Nucleus accumbens (tissue), 56 donors: ENCODE measurements at places on chromosomes 3 and 15.

DNA sequence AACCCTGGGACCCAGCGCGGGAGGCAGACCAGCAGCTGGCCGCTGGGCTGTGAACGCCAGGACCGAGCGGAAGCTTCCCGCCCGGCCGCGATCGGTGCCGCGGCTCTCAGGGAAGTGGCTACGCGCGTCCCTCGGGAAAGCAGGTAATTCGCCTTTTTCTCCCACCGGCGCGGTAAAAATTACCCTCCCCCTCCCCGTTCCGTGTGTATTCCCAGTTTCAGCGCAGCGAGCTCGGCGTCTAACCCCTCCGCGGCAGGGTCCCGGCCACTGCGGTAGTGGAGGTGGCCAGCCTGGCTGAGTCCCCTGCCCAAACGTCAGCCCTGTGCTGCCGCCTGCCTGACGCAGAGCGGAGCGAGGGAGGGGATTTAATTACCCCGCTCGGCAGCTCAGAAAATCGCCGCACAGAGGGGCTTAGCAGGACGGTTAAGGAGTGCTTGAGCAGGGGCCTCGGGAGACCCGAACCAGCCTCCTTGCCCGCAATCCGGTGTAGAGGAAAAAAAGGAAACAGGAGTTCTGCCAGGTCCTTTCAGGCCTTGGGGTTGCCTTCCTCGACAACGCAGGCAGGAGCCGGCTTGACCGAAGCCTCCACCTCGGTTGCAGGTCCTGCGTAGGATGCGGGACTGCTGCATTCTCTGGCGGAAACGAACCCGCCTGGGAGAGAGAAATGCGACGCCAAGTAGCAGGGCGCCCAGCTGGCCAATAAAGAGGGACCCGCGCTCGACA lies 2.9 kb downstream of the GATA2 start:
- no peak for DNase-seq

DNA sequence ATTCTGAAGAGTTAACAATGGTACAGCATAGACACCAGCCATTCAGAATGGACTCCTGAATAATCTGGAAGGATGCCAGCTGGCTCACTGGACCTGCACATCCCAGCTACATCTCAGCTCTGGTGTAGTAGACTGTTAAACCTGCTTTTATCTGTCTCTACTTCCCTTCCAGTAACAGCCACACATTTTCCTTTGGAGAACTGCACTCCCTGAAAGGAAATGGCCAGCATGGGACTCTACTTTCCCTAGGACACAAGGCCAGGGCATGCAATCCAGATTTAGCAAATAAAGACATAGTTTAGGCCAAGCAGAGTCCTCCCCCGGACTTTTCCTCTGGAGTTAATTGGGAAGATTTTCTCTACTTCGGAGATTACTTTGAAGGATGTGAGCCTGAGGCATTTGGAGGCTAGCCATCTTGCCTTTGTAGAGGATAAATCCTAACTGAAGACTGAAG lies 82.7 kb upstream of the TCF12 start:
- no peak for DNase-seq

DNA sequence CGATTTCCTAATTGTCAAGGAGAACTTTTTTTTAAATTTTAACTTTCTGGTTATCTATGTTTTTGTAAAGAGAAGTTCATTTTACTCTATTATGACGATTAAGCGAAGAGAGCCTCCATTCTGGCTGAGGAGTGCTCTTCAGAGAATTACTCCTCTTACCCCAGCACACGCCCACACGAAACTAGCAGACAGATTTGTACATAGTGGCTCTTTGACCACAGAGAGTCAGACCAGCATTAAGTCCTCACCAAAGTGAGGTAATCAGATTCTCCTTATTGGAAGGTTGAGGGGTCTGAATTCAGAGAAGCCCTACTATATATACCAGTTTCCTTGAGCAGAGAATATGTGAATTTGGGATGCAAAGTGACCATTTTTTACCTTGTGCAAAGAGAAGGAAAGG lies 204.8 kb upstream of the TSC22D2 start:
- DNase-seq, result no peak

GRCh38 chr15:25065876-25066275 lies 111.1 kb downstream of the SNRPN start:
- no peak for DNase-seq

- peak; percentile 83 for DNase-seq
Observed at GRCh38 chr3:38005076-38006020, 14.8 kb downstream of the VILL start.

- no peak for DNase-seq
Observed at GRCh38 chr3:29335943-29336342, 55.1 kb downstream of the RBMS3 start.

- DNase-seq, result no peak
Observed at GRCh38 chr3:156981005-156981404, 154.9 kb downstream of the LEKR1 start.

GRCh38 chr3:104578558-104578957 lies 788.2 kb upstream of the ALCAM start:
- no peak for DNase-seq

- DNase-seq, result no peak
Observed at GRCh38 chr3:55204417-55204816, 276.6 kb upstream of the LRTM1 start.

GRCh38 chr15:67715170-67715569 lies 110.1 kb upstream of the SKOR1 start:
- no peak for DNase-seq

DNA sequence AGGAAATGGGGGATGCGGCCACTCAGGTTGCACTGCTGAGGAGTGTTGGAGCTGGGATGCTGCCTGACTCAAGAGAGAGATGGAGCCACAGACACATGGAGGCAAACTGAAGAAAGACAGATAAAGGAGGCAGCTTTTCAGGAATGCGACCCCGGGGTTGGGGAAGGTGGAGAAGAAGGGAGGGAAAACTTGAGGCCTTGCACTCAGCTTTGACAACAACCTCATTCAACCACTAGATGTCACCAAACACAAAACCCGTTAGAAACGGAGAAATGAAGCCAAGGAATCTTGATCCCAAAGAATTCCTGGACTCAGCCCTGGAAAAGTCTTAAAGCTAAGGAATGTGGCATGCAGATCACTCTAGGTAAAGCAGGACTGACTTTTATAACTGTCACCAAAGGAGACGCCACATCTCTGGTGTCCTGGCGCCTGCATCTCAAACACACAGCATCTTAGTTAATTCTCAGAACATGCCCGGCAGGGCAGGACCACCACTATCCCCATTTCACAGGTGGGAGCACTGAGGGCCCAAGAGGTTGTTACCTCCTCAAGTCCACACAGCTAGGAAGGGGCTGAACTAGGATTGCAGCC lies 59.6 kb upstream of the LMCD1 start:
- no peak for DNase-seq

DNA sequence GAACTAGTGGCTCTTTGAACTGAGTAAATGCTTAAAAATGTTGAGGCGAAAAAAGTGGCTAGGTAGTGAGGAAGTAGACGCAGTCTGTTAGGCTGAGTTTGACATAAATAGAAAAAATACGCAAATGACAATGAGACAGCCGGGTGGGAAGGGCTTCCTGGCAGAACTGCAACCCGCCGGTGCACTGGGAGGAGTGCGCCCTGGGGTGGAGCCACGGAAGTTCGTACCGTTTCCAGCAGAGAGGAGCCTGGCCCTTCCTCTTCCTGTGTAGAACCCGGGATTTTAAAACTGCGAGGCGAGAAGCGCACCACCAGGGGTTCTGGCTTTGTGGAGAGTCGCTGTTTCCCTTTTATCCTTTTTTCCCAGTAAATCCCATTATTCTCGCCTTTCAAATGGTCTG lies 602.6 kb downstream of the PYDC2 start:
- DNase-seq, result no peak

- DNase-seq, result no peak
Observed at GRCh38 chr3:125643172-125643571, 47.9 kb upstream of the OSBPL11 start.

- DNase-seq, result no peak
Observed at GRCh38 chr3:10242182-10243065, 5.8 kb upstream of the TATDN2 start.

DNA sequence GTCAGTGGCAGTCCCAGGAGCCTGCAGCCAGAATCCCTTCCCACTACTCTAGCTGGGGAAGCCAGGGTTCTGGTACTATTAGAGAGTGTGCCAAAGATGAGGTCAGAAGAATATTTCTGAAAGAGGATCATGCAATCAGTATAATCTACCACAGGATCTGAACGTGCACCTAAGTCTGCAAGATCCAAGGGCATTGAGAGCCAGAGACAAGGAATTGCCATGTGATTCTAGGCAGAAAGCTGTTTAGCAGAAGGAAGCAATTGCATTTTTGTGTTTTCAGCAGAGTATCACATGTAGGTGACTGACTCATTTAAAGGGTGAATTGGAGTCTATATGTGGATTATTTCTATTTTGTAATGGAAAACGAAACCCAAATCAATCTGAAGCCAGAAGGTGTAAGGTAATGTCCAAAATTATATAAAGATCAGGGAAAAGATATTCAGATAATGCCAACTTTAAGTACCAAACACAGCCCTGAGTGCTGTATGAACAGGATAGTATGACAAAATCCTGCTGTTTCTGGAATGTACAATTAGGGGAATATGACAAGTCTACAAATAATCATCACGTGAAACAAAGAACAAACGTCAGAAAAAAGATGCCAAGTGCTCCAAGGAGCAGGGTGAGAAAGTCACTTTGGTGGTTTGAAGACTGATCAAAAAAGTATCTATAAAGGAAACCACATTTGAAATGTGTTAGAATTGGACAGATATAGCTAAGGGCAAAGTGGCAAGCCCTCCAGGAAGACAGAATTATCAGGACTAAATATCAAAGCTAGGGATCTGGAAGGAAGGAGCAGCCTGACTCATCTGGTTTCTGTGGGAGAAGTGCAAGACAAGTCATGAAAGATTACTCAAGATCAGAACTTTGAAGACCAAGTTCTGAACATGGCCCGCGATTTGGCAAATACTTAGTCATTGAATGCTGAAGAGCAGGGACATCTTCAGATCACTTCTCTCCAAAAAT lies 1036.6 kb downstream of the NTRK3 start:
- no peak for DNase-seq

DNA sequence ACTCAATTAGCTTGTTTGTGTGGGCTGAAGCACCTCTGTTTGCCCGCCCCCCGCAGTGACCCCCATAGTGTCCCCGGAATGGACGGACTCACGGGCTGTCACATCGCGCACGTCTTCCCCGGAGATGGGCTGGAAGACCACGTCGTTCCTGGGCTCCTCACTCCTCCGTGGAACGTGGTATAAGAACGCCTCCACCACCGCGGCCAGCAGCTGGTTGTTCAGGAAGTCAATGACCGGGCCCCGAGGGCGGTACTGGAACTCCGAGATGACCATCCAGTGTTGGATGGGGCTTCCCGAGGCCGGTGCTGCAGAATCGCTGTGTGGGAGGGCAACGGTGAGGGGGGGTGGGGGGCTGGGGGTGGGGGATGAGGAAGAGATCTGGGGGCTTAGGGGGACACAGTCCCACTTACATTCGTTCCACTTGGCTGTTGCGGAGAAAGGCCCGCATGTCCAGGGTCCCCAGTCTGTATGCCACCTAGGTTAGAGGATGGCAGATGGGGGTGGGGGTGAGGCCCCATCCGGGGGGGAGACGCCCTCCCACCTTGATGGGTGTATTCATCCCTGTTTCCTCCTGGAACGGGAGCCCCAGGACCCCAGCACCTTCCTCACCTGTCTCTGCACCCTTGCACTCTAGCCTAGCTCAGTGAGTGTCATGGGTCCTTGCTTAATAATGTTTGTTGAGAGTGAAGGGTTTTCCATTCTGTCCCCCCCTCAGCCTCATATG lies 30.2 kb downstream of the MUC20 start:
- DNase-seq, result no peak

- DNase-seq, result no peak
Observed at GRCh38 chr3:151835751-151836525, 22.0 kb downstream of the AADAC start.
